ENCODE measurements at places on chromosomes 12 and 14.

DNA sequence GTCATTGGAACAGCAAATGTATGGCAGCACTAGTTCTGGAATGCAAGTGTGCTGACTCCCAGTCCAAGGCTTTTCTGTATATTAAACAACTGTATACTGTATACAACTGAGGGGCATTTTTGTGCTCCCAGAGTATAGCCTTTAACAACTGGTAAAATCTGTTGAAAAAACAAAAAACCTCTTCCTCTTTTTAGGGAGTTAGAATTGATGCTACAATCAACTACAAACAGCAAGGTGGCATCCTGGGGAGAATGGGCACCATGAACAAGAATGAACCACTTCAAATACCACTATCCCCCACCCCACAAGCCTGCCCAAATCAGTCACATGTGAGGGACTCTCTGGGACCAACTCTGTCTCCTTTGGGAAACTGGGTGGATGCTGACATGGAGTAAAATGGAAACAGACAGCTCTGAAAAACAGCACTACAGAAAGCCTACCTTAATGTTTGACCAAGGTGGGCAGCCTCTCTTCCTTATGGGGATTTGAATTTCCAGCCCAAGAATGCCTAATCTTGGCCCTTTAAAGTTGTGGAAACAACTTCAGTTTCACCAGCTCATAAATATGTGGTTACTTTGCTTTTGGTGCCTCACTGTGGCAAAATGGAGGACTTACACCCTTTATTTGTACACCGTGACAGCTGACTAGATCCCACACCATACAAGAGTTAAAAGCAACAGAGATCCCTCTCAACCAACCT lies 7.5 kb downstream of the VTI1B start:
- DNase-seq, result no peak

DNA sequence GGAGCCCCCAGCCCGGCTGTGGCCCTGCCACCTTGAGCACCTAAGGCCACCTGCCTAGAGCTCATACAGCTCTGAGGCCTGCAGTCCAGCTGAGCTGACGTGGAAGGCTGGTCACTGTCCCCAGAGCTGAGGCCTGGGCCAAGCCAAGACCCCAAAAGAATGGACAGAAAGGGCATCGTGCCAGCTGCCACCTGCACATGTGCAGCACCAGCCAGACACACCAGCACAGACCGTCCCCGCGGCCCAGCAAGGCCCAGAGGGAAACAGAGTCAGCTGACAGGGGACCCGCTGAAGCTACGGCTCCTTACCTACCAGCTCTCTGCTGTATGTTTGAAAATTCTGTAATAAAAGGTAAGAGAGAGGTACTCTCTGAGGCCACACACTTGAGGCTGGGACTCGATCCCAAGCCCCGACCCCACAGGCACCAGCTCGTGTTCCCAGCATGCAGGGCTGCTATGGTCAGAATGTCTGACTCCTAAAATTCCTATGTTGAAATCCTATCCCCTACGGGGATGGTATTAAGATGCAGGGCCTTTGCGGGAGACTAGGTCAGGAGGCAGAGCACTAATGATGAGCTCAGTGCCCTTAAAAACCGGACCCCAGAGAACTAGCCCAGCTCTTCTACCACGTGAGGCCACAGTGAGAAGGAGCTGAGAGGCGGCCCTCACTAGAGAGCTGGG lies 25.4 kb downstream of the BRF1 start:
- DNase-seq, result no peak

- DNase-seq, result no peak
Observed at GRCh38 chr12:1533602-1534304, 60.6 kb downstream of the FBXL14 start.

DNA sequence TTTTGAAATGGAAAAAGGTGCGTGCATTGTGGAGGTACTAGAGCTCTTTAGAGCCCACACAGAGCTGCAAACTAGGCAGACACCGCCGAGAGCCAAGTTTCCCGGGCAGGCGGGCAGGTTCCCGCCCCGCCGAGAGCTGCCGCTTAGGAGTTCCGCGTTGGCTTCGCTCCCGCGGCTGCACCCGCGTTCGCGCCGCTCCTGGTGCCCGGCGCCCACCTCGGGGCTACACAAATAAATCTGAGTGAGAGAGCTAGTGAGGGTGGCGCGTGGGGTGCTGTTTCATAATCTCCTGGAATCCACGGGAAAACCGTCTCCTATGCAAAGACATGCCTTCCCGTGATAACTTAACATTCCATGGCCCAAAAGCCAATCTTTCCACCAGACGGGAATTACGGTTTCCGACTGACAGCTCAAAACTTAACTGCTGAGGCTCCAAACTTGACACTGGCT lies 645 bp downstream of the KITLG start:
- DNase-seq, result no peak

GRCh38 chr14:20905676-20906075 lies 14.5 kb downstream of the RNASE3 start:
- DNase-seq, result no peak

DNA sequence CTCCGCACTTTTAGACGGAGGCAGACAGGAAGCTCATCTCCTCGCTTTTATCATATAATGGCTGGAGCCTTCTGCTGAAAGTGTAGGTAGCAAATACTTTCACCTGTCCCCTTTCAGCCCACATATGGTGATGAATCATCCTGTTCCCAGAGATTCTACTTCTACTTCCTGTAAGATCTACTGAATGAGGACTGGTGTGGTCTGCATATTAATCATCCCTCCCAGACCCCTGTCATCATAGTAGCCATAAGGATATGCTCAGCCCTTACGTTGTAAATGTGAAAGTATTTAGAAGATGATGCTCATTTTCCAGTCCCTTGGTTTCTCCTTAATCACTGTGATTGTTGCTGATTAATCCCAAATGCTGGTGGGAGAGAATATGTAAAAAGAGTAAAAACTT lies 268.2 kb upstream of the GRIP1 start:
- DNase-seq, result no peak

GRCh38 chr12:108193917-108194316 lies 64.8 kb downstream of the WSCD2 start:
- no peak for DNase-seq

DNA sequence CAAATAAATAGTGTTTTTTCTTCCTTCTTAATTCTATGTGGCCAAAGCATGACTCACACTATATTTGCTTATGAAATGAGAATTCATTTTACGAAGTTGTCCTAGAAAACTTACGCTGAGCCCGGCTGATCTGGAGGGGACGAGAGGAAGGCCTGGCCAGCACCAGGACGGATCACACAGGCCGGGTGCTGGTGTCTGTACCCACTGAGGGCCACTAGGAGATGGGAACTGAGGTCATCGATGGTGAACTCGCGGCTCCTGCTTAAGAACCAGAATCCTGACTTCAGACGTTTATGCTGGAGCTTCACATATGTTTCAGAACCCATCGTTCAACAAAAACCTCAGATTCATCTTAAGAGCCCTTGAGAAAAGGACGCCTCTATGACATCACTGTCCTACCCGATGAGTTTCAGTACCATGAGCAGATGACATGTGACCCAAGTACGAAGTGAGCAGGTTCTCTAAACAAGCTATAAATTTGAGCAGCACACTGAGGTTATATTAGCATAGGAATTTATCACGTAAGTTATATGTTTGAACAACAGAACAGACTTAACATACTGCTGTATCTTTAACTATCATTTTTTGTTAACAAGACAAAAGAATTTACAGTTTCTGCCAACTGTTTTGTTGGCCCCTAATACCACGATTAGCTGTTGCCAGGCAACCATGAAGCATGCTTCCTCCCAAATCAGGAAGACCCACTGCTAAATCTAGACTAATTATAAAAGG lies 111.9 kb downstream of the FOXN3 start:
- no peak for DNase-seq

DNA sequence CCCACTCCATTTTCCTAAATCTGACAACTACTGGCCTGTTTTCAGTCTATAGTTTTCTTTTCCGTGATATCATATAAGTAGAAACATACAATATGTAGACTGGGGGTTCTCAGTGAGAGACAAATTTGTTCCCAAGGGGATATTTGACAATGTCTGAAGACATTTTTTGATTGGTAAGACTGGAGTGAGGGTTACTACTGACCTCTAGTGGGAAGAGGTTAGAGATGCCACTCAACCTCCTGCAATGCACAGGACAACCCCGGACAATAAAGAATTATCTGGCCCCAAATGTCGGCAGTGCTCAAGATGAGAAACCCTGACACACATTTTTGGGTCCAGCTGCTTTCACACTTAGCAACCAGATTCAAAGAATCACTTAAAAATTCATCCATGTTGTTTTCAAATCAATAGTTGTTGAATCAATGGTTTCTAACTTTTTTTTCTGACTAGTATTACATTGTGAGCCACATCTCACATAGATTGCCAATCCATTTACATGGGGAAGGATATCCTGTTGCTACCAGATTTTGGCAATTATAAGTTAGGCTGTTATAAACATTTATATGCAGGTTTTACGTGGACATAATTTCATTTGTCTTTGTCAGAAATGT lies 307.1 kb downstream of the RPL10L start:
- DNase-seq, result no peak
